ENCODE measurements at places on chromosomes 2 and 18. TPM values are rescaled to one million over a fixed set of nuclear protein-coding genes. Genes with fewer than 3 reads are reported as not detected.

The ASIC4 gene
- under 0.01 TPM for total RNA-seq

The ATP6V1B1 gene
- total RNA-seq, result 2.1 TPM

DNA sequence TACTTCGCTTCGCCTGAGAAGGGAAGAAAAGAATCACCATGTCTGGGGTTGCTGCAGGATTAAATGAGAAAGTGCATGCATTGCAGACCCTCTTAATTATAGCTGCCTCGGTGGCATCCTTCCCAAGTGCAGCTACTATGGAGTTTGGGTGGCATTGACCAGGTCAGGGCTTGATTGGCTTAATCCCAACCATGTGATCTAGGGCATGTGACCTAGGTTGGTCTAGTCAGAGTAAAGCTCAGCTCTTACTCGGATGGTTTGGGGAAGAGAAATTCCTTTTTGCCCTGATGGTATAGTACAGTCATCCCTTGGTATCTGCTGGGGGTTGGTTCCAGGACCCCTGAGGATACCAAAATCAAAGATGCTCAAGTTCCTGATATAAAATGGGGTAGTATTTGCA is 178.2 kb upstream of the RAB12 start:
- DNase-seq, result no peak

DNA sequence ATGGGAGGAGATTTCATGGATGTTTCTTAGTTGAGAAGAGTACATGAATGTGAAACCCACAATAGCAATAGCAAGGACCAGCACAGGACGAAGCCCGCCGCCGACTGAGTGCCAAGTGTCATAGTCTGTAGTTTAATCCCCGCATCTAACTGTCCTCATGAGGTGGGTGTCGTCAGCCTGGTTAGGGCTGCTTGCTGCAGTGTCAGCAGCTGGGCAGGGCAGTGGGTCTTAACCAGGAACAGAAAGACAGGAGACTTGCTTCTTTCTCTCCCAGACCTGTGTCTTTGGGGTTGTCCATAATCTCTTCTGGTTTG is 146.6 kb downstream of the VAPA start:
- DNase-seq, result no peak

DNA sequence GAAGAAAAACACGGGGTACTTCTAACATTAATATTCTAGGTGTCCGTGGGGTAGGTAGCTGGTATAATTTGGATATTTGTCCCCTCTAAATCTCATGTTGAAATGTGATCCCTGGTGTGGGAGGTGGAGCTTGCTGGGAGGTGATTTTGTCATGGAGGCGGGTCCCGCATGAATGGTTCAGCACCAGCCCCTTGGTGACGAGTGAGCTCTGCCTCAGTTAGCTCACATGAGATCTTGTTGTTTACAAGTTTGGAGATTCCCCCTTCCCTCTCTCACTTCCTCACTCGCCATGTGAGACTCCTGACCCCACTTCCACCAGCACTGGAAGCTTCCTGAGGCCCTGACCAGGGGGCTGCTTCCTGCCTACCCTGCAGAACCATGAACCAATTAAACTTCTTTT is 35.4 kb upstream of the DNER start:
- no peak for DNase-seq

Data from fibroblast of lung (primary cell).